ENCODE measurements at places on chromosomes 11 and 22.

DNA sequence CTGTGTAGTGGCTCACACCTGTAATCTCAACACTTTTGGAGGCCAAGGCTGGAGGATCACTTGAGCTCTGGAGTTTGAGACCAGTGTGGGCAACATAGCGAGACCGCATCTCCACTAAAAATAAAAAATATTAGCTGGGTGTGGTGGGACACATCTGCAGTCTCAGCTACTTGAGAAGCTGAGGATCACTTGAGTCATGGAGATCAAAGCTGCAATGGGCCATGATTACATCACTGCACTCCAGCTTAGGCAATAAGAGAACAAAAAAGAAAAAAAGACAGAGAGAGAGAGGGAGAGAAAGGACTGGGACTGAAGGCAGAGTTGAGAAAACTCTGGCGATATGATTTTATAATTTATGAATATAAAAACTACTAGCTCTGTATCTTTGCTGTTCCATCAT, 473.1 kb downstream of the LRRC4C start:
- no peak for DNase-seq

DNA sequence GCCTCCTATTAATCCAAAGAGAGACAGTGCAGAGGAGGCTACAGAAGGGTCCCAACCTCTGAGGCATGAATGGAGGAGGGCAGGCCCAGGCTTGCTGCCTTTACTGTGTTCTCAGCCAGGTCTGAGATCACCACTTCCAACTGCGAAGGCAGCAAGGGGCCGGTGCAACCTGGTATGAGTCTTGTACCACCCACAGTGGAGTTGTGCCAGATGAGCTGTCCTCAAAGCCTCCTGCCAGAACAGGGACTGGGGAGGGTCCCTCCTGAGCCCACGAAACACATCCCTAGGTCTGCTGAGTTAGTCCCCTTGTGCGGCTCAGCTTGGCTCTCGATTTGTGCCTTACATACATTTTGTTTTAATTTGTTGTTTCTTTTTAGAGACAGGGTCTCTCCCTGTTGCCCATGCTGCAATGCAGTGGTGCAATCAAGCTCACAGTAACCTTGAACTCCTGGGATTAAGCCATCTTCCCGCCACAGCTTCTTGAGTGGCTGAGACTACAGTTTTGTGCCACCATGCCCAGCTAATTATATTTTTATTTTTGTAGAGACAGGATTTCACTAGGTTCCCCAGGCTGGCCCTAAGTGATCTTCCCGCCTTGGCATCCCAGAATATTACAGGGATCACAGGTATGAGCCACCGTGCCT, 9.3 kb downstream of the MIF start:
- no peak for DNase-seq

DNA sequence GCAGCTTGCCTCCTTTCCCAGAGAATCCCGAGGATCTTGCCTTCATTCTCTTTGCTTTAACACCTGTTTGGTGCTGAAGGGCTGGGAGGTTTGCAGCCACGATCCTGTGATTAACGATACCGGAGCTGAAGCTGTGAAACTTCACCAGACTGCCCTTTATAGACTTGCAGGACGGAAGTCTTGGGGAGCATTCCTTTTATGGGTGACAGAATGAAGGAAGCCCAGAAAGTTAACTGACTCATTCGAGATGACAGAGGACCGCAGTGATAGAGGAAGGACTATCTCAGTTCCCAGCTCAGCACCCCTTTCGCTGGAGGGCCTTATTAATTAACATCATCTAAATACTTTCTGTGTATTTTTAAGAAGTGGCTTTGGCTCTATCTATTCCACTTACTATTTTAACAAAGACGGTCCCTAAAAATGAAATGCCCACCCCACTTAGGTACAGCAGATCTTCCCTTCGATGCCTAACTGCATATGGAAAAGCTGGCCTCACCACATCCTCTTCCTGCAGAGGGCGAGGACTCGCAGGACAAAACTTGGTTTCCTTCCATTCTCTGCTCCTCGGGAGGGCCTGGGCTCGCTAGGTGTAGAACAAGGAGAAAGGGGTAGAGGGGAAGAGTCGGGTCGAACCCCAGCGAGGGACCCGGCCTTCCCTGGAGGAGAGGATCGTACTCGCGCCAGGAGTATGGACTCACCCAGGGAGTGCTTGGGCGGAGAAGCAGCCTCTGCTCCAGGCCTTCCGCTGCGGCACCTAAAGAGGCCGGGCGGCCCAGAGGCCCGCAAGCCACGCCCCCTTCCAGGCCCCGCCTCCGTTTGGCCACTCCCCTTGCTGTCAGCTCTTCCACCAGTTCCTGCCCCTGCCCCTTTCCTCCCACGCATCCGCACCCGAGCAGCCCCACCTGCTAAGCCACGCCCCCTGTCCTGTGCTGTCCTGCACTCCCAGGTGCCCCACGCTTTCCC, 30.7 kb upstream of the USP47 start:
- DNase-seq: no peak

DNA sequence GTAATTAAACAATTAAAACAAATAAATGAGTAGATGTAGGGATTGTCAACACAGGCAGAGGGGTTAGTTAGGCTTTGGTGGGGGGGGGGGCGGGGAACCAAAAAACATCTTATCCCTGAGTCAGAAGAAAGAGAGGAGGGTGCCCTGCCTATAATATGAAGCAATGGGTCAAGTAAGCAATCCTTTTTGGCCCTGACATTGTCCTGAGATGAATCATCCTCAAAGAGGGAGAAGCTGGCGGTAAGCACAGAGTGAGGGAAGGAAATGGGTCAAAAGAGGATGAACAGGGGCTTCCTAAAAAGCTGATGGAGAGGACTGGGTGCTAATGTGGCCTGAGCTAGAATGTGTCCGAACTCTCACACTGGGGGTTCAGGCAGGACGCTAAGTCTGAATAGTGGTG, 4.7 kb downstream of the OLFML1 start:
- no peak for DNase-seq

- DNase-seq: peak; percentile 32
These were observed 60.7 kb downstream of the TTC17 start for GRCh38 chr11:43419460-43419859.

DNA sequence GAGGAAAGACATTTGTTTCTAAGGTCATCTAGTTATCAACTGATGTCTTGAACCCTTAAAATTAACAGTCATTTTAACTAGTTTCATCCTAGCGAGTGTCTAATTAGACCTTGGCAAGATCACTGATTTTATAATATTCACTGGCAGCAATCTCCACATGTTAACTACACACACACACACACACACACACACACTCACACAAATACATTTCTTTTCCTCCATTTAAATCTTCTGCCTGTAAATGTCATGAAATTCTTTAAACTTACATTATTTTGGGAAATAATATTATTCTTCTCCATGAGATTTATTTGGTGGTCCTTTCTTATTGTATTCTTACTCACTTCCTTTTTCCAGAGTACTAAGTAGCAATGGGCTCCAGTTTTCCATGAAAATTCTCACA, 2.9 kb upstream of the IFTAP start:
- DNase-seq: no peak

DNA sequence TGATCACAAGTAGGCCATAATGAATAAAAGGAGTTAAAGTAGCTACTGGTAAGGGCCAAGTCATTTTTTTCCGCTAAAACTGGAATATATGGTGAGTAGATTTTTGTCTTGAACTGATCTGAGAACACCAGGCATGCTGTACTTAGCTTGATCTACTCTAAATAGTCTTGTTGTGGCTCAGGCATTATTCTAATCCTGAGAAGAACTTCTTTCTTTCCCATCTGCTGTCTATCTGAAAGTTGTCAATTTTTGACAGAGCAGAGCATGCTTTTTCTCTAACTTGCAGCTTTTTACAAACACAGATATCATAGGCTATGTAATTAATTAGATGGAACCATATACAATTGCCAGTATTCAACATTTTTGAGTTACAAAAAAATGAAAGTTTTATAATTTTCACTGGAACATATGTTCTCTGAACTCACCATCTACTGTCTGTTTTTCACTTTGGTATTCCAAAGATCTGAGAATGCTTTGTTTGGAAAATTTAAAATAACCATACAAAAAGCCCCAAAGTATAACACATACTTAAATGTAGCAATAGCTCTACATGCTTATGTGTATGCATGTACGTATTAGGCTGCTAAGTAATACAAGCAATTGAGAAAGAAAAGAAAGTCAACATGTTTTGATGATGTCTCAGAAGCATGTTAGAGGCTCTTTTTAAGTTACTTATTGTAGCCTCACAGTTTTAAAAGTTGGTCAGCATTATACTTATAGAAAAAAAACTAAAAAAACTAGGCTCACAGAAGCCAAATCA, 542.7 kb upstream of the LUZP2 start:
- no peak for DNase-seq

- DNase-seq: peak; percentile 16
These were observed 689 bp downstream of the TAF10 start for GRCh38 chr11:6611092-6611962.

DNA sequence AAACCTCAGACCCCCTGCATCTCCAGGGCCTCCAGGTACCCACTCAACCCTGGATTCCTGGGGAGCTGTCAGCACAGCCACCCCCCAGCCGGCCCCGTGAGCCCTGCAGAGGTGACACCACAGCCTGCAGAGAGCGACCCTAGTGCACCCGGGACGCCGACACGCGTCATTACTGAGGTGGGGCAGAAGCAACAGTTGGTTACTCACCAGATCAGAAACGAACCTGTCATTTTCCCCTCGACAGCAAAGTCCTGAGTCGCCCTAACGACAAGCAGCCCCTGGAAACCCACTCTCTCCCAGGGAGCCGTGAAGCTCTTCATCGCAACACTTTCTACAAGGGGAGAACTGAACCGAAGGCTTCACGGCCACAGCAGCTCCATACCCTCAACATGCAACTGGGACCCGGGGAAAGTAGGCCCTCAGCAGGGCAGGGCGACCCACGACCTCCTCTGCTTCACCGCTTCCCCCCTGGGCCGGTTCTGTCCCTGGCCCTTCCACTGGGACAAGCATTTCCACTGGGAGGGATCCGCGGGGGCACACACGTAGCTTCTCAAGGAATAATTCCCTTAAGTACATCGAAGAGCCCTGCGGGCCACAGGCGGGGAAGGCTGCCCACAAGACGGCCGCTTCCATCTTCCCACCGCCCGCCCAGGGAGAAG, 1.6 kb downstream of the BRD1 start:
- DNase-seq: no peak
